ENCODE measurements at places on chromosomes 11 and 22.

- DNase-seq, result no peak
Measured at GRCh38 chr22:49719046-49719445, 108.6 kb downstream of the BRD1 start.

DNA sequence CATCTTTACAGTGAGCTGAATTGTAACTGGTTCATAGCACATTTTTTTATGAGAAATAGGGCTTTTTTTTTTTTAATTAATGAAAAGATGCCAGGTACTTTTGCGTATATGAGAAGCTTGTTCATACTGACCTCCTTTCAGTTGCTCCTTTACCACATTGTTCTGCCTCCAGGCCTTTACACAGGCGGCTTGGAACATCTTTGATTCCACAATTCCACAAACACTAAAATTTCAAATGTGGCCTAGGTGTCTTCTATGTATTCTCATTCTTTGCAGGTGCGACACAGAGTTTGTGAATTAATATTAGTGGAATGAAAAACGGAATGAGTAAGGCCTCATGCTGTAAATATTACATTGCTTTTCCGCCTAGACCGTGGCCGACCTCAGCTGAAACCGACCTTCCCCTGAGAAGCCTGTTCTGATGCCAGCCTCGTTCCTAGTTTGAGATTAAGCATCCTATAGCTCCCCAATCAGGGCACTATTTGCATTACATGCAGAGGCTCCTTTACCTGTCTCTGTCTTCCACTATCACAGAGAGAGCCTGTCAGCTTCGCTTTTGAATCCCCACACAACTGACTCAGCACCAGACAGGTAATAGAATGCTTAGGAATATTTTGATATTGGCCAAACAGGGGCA lies 125.8 kb downstream of the LDLRAD3 start:
- no peak for DNase-seq

- DNase-seq, result peak; percentile 82
Measured at GRCh38 chr11:132064987-132065620, 694.7 kb downstream of the NTM start.

- DNase-seq, result no peak
Measured at GRCh38 chr11:17686231-17686980, 33.0 kb upstream of the MYOD1 start.

DNA sequence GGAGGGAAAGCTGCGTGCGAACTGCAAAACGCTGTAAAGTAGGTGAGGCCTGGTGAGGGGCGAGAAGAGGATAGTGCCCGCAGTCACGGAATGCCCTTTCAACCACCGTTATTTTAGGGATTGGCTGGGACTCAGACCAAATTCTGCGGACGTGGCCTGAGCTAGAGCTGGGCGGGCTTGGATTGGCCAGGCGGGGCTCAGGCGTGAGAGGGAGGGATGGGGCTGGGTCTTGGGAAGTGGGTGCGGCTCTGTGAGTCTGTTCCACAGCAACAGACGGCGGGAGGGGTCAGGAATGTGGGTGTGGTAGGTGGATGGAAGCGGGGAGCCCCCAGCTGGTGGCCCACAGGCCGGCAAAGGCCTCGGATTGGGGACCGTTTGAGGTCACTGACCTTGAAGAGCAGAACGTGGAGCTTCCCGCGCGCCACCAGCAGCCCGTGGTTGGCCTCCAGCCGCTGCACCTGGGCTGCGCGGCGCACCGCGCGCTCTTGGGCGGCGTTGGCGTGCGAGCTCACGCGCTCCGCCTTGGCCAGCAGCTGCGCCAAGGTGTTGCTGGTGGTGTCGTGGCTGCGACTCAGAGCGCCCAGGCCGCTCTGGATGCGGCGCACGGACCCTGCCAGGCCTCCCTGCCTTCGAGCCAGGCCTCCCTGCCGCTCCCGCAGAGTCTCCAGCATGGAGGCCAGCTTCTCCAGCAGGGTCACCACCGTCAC lies 444 bp downstream of the CAVIN3 start:
- peak; percentile 97 for DNase-seq

GRCh38 chr11:68832476-68833181 lies 9.1 kb downstream of the CPT1A start:
- DNase-seq, result peak; percentile 48

GRCh38 chr11:132080127-132080526 lies 709.7 kb downstream of the NTM start:
- DNase-seq, result no peak

DNA sequence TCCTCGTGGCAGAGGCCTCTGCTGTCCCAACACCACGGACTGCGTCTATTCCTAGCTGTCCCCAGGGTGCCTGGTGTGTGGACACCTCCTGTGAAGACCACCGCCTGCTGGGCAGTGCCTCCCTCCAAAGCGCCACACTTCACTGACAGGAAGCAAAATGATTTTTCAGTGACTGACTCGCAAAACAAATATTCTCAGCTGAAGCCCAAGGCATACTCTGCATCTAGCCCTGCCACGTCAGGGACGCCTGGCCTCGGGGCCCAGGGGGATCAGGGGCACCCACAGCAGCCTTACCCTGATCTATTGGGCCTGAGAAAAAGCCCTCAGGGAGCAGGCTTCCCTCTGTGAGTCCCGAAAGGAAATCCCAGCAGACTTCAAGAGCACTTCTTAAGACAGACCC lies 2.2 kb downstream of the BRD1 start:
- peak; percentile 62 for DNase-seq

- DNase-seq, result peak; percentile 35
Measured at GRCh38 chr22:43313244-43313889, 29.8 kb downstream of the SCUBE1 start.

DNA sequence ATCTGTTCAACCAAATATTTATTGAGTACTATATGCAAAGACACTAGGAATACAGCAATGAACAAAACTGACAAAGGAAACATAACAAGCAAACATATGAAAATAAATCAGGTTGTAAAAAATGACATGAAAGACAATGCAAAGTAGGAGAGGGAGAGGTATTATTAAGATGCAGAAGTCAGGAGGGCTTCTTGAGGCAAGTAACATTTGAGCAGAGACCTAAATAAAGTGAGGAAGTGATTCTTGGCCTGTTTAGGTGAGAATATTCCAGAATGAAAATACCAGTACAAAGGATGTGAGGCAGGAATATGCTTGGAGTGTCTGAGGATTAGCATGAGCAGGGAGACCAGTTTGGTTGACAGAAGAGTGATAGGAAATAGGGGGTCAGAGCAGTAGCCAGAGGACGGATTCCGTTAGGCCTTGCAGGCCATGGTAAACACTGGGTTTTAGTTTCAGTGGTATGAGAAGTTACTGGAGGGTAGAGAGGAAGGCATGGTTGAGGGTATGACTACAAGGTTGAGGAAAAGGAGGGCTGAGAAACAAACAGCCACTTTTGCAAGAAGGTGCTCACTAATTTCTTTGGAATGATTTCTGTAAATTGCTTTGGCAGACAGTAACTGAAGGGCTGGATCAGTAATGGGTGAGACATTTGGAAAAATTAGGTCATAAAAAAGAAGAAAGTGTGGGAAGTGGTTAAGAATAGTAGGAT lies 191.9 kb downstream of the SWAP70 start:
- peak; percentile 59 for DNase-seq

DNA sequence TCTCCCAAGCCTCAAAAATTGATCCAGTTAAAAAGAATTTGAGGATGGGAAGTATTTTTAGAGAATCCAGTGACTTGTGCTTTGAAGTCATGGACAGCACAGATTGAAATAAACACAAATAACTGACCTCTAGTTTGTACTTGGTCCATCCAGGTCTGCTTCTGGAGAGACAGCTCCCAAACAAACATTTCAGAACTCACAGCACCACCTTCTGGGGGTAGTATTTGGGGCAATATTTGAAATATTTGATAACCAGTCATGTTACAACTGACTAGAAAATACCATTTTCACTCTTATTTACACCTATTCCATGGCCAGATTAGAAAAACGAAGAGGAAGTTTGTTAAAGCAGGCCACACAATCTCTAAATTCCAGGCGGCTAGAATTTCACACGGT lies 56.2 kb downstream of the CTSC start:
- peak; percentile 7 for DNase-seq

- no peak for DNase-seq
Measured at GRCh38 chr11:1842149-1843097, 3.6 kb downstream of the TNNI2 start.

- no peak for DNase-seq
Measured at GRCh38 chr11:2099516-2100349, 39.5 kb downstream of the IGF2 start.

GRCh38 chr11:29310725-29311342 lies 706.0 kb downstream of the KCNA4 start:
- DNase-seq, result no peak

- DNase-seq, result no peak
Measured at GRCh38 chr11:13923716-13924650, 38.5 kb upstream of the SPON1 start.

- DNase-seq, result peak; percentile 9
Measured at GRCh38 chr11:36622431-36623136, 24.5 kb upstream of the RAG2 start.

- no peak for DNase-seq
Measured at GRCh38 chr22:25125693-25126357, 73.8 kb upstream of the CRYBB3 start.

- DNase-seq, result no peak
Measured at GRCh38 chr11:92975285-92975684, 5.8 kb downstream of the MTNR1B start.

DNA sequence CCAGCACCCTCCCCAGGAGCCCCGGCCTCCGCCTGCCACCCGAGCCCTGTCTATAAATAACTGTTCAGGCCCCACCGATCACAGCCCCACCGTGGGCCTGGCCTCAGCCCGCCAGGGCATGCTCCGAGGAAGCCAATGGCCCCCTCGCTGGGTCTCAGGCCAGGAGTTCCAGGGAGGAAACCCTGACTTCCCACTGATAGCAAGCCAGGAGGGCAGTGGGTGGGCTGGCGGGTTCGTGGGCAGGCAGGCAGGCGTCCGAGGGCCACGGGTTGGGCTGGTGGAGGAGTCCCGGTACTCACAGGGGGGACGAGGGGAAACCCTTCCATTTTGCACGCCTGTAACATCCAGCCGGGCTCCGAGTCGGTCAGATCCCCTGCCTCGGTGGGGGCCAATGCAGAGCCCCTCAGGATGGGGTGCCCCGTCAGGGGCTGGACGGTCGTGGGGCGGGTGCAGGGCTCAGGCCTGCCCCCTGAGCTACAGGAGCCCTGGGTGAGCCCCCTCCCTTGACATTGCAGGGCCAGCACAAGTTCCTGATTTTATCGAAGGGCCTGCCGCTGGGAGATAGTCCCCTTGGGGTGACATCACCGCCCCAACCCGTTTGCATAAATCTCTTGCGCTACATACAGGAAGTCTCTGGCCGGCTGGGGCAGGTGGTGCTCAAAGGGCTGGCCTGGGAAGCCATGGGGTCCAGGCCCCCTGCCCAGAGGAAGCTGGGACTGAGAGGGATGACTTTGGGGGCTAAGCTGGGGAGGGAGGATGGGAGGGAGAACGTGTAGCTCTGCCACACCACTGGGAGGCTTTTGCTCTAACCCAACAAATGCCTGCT lies at the start of gene SPI1:
Gene SPI1 (minus strand): TSS at position 538 of the 826 bp plus-strand sequence. CDS start 194 bp downstream, at position 344.
- no peak for DNase-seq

DNA sequence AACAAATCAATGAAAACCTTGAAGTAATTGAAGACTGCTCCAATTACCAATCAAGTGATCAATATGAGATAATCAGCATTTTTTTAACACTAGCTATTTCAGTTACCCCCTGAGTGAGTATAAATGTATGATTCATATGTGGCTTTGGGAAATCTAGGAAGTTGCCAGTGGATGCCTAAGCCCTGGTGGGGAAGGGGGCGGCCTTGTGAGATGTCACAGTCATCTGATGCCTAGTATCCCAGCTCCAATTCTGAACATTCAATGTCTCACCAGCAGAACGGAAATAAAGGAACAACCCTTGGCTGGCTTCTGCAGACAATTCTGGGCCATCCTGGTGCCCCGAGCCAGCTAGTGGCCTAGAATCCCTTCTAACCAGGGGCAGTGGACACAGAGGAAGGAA lies 58.5 kb upstream of the TIMP3 start:
- no peak for DNase-seq

DNA sequence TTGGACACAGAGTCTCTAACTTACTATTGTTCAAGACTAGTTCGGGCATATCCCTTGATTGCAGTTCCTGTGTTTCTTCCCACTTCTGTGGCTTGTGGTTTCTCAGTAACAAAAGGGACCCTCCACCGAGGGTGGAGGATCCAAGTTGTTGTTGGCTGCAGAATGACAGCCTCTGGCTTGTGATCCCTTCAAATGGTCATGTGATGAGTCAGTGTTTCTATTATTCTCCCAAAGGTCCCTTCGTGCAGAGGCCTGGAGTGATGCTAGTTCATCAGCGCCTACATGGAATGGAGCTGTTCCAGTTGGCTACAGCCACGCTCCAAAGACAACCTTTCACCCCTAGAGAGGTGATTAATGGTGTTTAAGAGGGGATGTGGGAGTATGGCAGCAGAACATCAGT lies 2.6 kb upstream of the VWCE start:
- peak; percentile 91 for DNase-seq

DNA sequence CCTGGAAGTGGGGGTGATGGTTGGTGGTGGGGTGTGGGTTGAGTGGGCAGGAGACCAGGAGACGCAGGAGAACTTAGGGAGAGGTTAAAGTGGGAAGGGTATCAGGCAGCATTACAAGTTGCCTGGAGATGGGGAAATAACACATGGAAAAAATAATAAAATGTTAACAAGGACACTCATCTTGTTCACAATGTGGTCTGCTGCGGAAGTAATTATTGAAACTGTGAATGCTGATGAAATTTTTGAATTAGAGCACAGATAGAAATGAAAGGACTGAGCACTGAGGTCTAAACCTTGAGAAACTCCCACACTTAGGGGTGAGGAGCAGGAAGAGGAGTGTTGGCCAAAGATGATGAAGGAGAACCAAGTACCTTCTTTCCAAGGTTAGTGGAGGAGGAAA lies 346.0 kb upstream of the PLET1 start:
- no peak for DNase-seq

GRCh38 chr11:134152696-134153095 lies 71.1 kb downstream of the NCAPD3 start:
- DNase-seq, result no peak

GRCh38 chr22:33057363-33057995 lies 702 bp downstream of the SYN3 start:
- DNase-seq, result no peak

DNA sequence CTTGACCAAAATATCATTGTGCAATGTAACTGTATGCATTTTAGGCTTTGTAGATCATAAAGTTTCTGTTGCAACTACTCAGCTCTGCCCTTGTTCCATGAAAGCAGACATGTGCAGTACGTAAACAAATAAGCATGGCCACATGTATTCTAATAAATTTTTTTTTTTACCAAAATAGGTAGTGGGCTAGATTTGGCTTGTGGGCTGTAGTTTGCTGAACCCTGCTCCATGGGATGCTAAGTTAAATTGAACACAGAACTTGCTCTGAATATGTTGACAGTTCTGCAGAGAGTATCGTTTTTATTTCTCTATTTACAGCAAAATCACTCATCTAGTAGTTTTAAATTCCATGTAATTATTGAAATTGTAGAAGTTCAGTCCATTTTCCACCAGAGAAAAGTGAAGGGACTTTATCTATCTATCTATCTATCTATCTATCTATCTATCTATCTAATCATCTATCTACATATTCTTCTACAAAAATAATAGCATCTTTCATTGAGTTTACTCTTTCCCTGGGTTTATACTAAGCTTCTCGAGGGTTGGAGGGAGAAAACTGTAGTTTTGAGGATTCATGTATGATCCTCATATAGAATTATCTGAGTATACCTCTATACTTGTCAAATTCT lies 9.5 kb upstream of the OOSP4A start:
- no peak for DNase-seq

Data from GM03348 (cell line).